Caudate nucleus (tissue), 63 donors: ENCODE measurements at places on chromosomes 12 and 14.

GRCh38 chr12:78698747-78699146, 165.8 kb upstream of the SYT1 start:
- no peak for DNase-seq

- DNase-seq, result no peak
Measured at GRCh38 chr12:56954958-56955355, 2.5 kb downstream of the RDH16 start.

DNA sequence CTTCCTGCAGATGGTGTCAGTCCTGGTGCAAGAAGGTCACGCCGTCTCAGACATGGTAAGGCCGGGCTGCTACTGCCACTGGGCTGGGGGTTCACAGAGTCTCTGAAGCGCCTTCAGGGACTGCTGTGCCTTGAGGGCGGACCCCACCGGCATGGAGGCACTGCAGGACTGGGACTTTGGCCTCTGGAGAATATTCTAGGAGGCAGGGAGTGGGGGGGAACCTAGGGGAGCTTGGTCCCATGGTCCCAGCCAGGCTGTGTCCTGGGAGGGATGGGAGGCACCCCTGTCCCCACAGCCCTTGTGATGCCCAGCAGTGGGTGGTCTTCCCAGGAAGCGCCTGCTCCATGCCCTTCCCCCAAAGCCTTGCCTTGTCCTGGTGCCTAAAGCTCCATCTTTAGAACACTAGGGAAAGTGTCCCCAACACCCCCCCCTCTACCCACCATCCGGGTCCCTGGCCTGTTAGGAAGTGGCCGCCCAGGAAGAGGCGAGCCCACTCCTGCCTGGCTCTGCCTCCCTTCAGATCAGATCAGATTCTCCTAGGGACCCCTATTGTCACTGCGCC, 1.5 kb downstream of the AMN start:
- DNase-seq, result no peak

GRCh38 chr14:74973003-74973653, 17.7 kb upstream of the PGF start:
- no peak for DNase-seq

GRCh38 chr14:56745097-56745496, 65.2 kb downstream of the OTX2 start:
- DNase-seq, result no peak

- DNase-seq, result no peak
Measured at GRCh38 chr12:53320352-53321195, 836 bp downstream of the AAAS start.

GRCh38 chr12:54141431-54142113, 47.2 kb downstream of the SMUG1 start:
- no peak for DNase-seq

- no peak for DNase-seq
Measured at GRCh38 chr14:91893669-91894068, 26.3 kb upstream of the TC2N start.

GRCh38 chr14:70726651-70727375, 82.5 kb downstream of the MAP3K9 start:
- no peak for DNase-seq

- DNase-seq, result no peak
Measured at GRCh38 chr12:46574847-46575246, 202.3 kb upstream of the SLC38A2 start.

DNA sequence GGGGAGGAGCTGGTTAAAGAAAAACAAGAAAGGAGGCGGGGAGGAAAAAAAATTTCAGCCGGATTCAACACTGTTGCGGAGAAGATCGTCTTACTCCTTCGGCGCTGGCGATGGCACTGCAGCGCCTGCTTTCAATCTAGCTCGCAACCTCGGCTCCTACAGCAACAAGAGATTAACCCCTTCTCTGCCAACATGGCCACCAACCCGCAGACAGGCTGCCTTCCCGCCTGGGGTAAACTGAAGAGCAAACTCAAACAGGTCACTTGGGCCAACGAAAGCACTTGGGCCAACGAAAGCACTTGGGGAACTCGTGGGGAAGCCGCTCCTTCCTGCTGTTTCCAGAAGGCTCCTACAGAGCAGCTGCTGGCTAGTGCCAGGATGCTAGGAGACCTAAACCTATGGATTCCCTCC, 73.7 kb downstream of the CIT start:
- peak; percentile 17 for DNase-seq

DNA sequence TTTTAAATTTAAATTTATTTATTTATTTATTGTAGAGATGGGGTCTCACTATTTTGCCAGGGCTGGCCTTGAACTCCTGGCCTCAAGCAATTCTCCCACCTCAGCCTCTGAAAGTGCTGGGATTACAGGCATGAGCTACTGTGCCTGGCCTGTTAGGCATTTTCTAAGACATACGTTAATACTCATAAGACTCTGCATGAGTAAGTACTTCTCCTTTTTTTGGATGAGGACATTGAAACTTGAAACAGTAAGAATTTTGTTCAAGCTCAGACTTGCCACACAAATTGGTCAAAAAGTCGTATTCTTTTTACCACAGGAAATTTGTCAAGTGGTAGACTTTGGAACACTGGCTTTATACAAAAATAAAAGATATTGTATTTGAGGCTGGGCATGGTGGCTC, 187.4 kb upstream of the RASSF8 start:
- no peak for DNase-seq

GRCh38 chr14:69749956-69750355, 17.0 kb upstream of the SRSF5 start:
- DNase-seq, result no peak

DNA sequence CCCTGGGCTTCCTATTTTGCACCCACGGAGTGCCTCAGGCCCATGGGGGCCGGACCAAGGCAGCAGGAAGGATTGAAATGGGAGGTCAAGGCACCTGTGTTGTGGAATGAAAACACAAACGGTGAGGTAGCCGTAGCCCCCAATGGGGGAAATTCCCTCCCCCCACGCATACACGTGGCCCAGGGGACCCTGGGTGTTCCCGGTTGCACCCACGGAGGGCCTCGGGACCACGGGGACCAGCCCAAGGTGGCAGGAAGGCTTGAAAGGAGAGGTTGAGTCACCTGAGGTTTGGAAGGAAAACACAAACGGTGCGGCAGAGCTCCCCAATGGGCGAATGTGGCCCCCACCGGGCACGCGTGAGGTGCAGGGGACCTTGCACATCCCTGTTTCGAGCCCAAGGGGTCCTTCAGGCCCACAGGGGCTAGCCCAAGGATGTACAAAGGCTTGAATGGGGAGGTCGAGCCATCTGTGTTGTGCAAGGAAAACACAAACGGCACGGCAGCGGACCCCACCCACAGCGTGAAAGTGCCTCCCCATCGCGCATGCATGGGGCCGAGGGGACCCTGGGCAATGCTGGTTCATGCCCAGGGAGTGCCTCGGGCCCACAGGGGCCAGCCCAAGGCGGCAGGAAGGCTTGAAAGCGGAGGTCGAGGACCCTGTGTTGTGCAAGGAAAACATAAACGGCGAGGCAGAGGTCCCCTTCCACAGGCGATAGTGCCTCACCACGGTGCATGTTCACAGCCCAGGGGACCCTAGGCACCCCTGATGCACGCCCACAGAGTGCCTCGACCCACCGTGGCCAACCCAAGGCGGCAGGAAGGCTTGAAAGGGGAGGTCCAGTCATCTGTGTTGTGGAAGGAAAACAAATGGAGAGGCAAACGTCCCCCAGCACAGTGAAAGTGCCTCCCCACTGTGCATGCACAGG, 376.7 kb downstream of the ALG10 start:
- no peak for DNase-seq

- DNase-seq, result peak; percentile 42
Measured at GRCh38 chr12:122852336-122853275, 17.3 kb downstream of the HIP1R start.

- DNase-seq, result no peak
Measured at GRCh38 chr12:39804898-39805297, 185.3 kb upstream of the ABCD2 start.

- DNase-seq, result peak; percentile 13
Measured at GRCh38 chr12:53287741-53288216, 7.6 kb upstream of the PFDN5 start.

- no peak for DNase-seq
Measured at GRCh38 chr12:68918960-68919359, 14.0 kb downstream of the CPM start.

DNA sequence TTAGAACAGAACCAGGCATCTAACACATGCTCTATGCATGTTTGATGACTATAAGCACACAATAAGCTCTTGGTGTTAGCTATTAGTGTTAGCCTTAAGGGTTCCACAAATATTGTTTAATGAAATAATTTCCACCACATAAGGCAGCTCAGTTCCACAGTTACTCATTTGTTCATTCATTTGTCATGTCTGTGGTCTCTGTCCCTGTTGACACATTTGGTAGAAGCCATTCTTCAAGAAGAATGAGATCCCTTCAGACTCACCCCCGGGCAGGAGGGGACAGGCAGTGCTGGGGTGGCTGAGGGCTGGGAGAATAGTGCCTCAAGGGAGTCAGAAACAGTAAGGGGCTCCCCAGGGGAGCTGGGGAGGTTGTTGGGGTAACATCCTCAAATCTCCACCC, 3.7 kb upstream of the FAIM2 start:
- DNase-seq, result no peak

GRCh38 chr12:89968151-89968700, 259.6 kb upstream of the ATP2B1 start:
- DNase-seq, result no peak

GRCh38 chr12:54191126-54191525, 2.3 kb upstream of the SMUG1 start:
- no peak for DNase-seq

DNA sequence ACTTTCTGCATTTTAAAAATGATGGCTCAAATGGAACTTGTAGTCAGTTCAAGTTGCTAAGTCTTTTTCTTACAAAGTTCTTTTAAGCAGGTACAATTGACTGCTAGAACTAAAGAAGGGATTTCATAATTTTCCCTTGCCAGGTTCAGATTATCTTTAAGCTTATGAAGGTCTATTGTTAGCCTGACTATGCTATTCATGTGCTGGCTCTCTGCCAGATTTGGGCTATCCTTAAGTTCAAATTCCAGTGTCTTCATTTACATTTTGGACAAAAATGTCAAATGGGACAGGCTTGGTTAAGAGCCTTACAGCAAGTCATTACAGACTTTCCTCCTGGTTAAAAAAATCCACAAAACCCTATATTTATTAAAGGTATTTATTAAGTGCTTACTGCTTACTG, 42.3 kb downstream of the INSM2 start:
- DNase-seq, result no peak

DNA sequence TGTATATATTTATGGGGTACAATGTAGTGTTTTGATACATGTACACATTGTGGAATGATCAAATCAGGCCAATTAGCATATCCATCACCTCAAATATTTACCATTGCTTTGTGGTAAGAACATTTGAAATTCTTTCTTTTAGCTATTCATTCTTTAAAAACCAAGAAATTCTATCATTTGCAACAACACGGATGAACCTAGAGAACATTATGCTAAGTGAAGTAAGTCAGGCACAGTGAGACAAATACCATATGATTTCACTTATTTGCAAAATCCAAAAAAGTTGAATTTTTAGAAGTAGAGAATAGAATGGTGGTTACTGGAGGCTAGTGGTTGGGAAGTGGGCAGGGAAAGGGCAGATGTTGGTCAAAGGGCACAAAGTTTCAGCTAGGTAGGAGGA, 129.3 kb upstream of the PTPRQ start:
- DNase-seq, result no peak

DNA sequence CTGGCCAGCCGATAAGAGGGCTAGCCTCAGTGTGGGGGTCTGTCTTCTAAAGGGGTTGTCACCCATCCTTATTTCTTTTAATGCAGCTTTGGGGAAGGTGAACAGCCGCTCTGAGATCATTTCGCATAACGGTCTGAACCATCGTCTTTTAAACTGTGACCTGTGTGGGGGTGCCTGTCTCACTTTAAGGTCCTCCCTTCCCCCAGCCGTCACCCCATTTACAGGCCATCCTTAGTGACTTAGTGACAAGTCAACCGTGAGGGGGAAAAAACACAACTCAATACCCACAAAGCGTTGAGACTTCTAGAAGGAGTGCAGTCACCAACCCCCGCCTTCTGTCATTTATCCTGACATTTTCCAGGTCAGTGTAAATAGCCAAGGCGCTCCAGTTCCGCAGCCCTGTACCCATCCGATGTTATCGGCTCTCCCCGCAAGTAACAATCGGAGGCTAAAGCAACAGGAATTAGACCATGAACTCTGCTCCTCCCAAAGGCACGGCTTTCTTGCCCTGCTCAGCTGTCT, 505 bp upstream of the DENND5B start:
- DNase-seq, result peak; percentile 44

- DNase-seq, result no peak
Measured at GRCh38 chr14:77278461-77279230, 7.6 kb upstream of the NGB start.

- no peak for DNase-seq
Measured at GRCh38 chr12:3962631-3963483, 89.7 kb upstream of the PARP11 start.

- DNase-seq, result no peak
Measured at GRCh38 chr14:85483037-85483436, 46.9 kb upstream of the FLRT2 start.

- no peak for DNase-seq
Measured at GRCh38 chr12:30909349-30910037, 17.1 kb upstream of the TSPAN11 start.

GRCh38 chr12:121830134-121830533, 26.3 kb downstream of the SETD1B start:
- DNase-seq, result no peak

GRCh38 chr12:65885312-65885711, 61.0 kb downstream of the HMGA2 start:
- no peak for DNase-seq

GRCh38 chr12:112346194-112346593, 36.0 kb downstream of the HECTD4 start:
- no peak for DNase-seq

DNA sequence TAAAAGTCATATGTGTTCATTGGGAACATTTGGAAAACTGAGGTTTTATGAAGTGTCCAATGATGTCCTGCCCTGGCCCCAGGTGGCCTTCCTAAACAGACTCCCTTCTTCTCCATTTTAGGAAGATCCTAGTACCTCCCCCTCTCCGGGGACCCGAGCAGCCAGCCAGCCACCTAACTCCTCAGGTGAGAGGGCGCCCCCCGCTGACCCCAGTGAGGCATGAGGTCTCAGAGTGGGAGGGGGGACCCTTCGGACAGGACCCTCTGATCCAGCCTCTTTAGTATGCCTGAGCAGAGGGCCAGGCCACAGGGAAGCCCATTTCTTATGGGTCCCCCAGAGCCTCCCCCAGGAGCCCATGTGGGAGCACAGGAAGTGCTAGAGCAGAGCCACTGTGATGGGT, 23.7 kb downstream of the DEGS2 start:
- no peak for DNase-seq

- DNase-seq, result no peak
Measured at GRCh38 chr12:69985656-69986055, 160.6 kb downstream of the MYRFL start.

GRCh38 chr14:89251061-89251460, 166.0 kb downstream of the FOXN3 start:
- DNase-seq, result no peak

- DNase-seq, result no peak
Measured at GRCh38 chr12:94165138-94165537, 16.8 kb downstream of the PLXNC1 start.
